ENCODE measurements at places on chromosomes 5 and 9. TPM values are rescaled to one million over a fixed set of nuclear protein-coding genes. Genes with fewer than 3 reads are reported as not detected.

Gene SPINK6
- total RNA-seq = not detected

- no peaks in the 10 kb centered on the region for H3K27me3 ChIP-seq
- H3K4me3 ChIP-seq = no peak overlapping the region
- no peak for DNase-seq
- no peak overlapping the region for H3K27ac ChIP-seq
- no peaks in the 10 kb centered on the region for H3K36me3 ChIP-seq
Observed at GRCh38 chr5:169876386-169876785, 103.9 kb downstream of the INSYN2B start.

Gene OCLN
- total RNA-seq = 70.6 TPM

DNA sequence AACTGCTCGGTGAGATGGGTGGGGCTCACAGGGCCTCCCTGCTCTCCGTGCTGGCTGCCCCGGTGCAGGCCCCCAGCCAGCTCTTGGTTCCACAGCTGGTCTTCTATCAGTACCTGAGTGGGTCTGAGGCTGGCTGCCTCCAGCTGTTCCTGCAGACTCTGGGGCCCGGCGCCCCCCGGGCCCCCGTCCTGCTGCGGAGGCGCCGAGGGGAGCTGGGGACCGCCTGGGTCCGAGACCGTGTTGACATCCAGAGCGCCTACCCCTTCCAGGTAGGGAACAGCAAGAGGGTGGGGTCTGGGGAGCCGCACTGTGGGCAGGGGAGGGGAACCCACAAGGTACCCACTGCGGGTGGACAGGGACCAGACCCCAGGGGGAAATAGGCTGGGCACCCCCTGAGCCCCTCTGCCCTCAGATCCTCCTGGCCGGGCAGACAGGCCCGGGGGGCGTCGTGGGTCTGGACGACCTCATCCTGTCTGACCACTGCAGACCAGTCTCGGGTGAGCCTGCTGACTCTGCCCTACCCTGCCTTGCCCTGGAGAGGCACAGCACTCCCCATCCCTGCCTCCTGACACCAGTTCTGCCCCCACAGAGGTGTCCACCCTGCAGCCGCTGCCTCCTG lies 2.8 kb downstream of the MAMDC4 start:
- H3K4me1 ChIP-seq = peaks cover 2% of the 10 kb centered on the region
- DNase-seq = peak; percentile 8
- H3K27ac ChIP-seq = no peak overlapping the region
- H3K36me3 ChIP-seq = peaks cover 2% of the 10 kb centered on the region

Gene PFN3
- total RNA-seq = 0.48 TPM

GRCh38 chr5:131791866-131792265 lies 5.0 kb downstream of the FNIP1 start:
- H3K27me3 ChIP-seq = peaks cover 4% of the 10 kb centered on the region
- no peaks in the 10 kb centered on the region for H3K36me3 ChIP-seq
- no peak overlapping the region for H3K4me3 ChIP-seq
- DNase-seq = no peak

Gene NPR3
- 0.23 TPM for total RNA-seq

Gene OR1Q1
- total RNA-seq = not detected

Gene CDK5RAP2
- 49.1 TPM for total RNA-seq

- peak; percentile 63 for DNase-seq
- no peak overlapping the region for H3K27ac ChIP-seq
- peaks cover 59% of the 10 kb centered on the region for H3K4me1 ChIP-seq
- H3K36me3 ChIP-seq = no peaks in the 10 kb centered on the region
- H3K27me3 ChIP-seq = no peaks in the 10 kb centered on the region
- peak overlapping the region; percentile 95 for H3K4me3 ChIP-seq
Observed at GRCh38 chr9:127980060-127980705, 606 bp downstream of the EEIG1 start.
